ENCODE measurements at places on chromosomes 5 and 9.

DNA sequence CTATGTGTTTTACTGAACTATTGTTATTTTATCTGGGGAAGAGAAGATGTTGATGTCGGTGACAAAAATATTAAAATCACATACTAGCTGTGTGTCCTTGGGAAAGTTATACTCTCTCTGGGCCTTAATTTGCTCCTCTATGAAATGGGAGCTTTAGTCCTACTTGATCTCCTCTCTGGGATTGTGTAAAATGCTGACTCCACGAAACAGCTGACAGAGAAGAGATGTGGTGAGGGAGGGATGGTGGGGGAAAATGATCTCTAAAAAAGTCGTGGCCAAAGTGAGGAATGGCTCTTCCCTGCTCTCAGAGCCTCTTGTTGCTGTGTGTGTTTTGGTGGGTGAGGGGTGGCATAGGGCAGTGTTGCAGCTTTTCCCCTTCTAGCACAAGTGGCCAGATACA lies 173.7 kb downstream of the MELK start:
- no peak for DNase-seq

GRCh38 chr9:127961613-127962155 lies 19.1 kb downstream of the EEIG1 start:
- DNase-seq = no peak

DNA sequence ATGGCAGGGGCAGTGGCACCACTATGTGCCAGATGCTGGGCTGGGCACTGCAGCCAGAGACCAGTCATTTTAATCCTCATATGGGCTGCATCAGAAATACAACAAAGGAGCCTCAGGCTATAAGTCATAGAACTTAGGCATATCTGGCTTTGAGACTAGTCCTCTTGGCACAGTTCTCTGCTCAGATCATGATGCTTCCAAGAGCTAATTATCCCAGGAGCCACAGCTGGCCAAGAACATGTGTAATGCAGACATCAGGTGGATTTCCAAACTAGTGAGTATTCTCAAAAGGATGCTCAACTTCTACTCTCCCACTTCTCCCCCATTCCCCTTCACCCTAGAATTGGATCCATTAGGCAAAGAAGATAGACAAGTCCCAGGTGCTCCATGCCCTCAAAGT lies 562.2 kb upstream of the TRPC7 start:
- no peak for DNase-seq

DNA sequence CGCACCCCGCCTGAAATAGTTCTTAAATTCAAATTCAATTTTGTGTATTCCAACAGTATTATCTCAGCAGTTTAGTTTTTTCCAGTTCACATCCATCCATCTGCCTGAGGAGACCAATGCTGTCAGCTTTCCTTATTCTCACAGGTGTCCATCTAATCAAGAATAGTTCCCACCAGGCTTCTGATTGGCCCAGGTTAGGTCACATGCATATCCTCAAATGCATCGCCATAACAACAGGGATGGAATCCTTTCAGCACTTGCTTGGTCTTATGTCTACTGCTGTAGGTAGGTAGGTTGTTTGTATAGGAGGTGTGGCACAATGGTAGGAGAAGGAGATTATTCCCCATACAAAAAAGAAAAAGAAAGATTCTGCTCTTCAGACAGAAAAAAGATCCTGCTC lies 91.2 kb downstream of the UBE2R2 start:
- DNase-seq = no peak

GRCh38 chr5:33315189-33315588 lies 125.6 kb upstream of the TARS1 start:
- no peak for DNase-seq

DNA sequence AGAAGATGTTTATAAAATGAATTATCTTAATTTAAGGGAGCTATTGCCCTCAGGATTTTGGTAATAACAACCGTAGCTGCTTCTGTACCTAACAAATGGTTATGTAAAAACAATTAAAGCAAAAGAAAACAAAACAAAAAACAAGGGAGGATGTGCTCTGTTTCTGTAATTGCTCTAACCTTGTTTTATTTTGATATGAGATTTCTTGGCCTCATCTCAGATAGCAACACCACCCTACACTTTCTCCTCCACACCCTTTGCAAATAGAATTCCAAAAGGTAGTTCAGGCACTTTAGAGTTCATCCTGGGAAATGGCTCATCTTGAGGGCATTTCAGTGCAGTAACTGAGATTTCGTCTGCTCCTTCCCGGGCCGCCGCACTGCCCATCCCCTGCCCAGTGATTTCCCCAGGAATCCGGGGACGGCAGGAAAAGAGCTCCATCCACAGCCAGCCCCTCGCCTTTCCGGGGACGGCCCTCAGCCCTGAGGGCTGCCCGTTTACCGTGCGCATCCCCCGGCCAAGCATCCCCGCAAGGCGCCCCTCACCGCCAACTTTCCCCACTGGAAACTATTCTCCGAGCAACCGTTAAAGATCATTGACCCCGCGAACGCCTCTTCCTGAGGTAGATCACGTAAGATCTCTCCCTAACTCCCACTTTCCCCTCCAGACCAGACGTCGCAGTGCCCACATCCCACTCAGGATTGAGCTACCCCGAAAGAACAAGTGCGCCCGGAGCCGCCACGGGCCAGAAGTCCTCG lies 1.2 kb downstream of the FNBP1 start:
- DNase-seq = no peak

- peak; percentile 30 for DNase-seq
Observed at GRCh38 chr5:126656401-126657007, 55.8 kb downstream of the PHAX start.

DNA sequence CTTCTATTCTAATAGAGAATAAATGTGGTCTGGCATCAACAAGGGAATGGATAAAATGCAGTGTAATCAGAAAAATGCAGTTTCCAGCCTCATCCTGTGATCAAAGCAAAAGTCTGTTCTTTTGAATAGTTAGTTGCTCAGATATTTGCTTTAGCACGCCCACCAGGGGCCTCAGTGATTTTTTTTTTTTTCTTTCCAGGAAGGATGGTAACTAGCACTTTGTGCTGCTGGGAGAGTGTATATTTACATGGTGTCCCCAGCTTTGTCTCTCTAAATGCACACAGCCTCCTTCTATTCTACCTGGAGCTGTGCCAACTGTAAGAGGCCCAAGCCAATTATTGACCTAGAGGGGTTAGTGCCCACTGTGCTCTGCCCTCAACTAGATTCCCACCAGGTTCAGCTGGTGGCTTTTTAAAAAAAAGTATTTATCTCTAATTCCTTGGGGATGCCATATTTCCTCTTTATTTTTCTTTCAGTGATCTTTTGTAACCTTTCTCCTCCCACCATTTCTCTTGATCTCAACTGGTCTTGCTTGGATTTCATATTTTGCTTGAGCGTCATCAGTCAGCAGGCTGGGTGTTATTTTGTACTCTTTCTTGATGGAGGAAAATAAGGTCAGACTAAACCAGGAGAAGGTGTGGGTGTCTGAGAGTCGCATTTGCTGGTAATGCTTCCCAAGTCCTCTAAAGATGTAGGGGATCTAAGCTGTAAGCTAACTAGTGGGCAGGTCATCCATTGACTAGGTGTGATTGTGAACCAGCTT lies 193.0 kb upstream of the C9orf72 start:
- no peak for DNase-seq

GRCh38 chr5:65821966-65822365 lies 100.0 kb downstream of the NLN start:
- no peak for DNase-seq

DNA sequence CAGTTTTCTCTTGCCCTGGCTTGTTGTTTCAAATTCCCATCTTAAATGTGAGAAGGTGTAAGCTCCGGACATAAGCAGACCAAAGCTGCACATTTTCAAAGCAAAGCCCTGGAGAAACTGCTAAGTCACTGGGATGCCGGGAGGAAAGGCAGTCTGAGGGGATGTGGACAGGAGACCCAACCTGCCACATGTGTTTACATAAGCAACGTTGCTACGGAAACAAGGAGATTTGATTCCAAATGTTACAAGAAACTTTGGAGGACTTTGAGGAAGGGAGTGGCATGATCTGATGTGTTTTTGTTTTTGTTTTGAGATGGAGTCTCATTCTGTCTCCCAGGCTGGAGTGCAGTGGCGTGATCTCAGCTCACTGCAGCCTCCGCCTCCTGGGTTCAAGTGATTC lies 25.7 kb upstream of the INSYN2B start:
- DNase-seq = no peak

GRCh38 chr5:135221696-135222095 lies 177.3 kb downstream of the MACROH2A1 start:
- DNase-seq = no peak

DNA sequence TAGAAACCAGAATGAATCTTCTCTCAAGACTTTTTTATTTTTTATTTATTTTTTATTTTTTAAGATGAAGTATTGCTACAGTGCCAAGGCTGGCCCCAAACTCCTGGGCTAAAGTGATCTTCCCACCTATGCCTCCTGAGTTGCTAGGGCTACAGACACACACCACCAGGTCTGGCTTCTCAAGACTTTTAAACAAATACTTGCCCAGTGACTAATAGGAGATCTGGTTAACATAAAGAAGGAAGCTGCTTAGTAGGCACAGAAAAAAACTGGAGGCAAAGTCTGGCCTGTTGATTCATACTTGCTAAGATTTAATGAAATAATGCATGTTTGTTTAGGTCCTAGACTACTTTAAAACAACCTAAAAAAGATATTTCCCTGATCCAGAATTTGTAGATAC lies 43.8 kb downstream of the SLC38A9 start:
- DNase-seq = peak; percentile 52

DNA sequence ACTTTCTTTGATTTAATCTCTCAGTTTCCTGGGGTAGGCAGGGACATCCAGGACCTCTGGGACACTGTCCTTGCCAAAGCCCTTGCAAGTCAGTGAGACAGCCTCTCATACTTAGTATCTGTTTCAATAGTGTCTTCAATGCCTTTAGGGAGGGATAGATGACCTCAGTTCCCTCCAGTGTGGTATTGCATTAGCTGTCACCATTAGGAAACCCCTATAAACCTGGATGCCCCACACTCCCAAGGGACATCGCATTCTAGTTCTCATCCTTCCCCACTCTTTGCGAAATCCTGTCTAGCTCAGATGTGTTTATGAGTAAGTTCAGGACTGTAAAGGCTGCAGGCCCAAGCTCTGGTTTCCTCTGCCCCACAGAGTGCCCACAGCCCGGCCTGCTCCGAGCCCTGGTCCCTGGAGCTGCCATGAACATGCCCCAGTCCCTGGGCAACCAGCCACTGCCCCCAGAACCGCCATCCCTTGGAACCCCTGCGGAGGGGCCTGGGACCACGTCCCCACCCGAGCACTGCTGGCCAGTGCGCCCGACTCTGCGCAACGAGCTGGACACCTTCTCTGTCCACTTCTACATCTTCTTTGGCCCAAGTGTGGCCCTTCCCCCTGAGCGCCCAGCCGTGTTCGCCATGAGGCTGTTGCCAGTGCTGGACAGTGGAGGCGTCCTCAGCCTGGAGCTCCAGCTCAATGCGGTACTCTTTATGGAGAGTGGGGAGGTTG lies 13.2 kb downstream of the TMEM8B start:
- DNase-seq = no peak

DNA sequence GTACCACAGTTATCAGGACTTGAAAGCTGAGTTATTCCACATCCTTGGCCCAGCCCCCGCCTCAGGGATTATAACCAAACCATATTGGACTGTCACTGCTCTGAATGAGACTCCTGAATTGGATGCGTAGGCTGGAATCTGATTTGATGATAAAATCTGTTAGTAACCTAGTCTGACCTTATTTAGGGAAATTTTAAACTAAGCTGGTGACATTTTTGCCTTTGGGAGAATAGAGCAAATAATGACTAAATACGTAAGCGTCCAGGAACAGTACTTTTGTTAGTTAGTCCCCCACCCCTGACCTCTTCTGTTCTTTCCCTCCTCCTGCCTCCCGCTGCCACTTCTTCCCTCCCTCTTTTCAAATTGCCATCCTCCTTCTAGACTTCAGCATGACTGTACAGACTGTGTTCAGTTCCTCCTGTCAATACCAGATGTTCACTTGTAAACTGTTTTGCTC lies 92.6 kb downstream of the TLE4 start:
- DNase-seq = no peak

- DNase-seq = no peak
Observed at GRCh38 chr5:926417-927171, 33.9 kb downstream of the TRIP13 start.

GRCh38 chr9:129852579-129852978 lies 17.3 kb downstream of the USP20 start:
- DNase-seq = no peak

- DNase-seq = no peak
Observed at GRCh38 chr5:33034777-33035176, 323.7 kb downstream of the NPR3 start.

DNA sequence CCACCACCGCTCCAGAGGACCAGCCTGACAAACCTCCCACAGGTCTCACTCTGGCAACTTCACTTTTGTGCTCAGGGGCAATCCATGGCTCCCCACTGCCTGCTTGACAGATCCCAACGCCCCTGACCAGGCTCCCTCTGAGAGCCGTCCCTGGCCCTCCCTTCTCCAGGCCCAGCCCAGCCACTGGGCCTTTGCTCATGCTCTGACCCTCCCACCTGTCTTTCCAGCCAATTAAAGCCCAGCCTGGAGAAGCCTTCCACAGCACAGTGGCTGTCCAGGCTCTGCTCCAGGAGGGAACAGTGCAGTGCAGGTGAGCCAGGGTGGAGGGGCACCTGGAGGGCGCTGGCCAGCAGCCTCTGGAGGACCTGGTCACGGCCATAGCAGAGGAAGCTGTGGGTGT lies 3.3 kb downstream of the ENTPD2 start:
- DNase-seq = no peak

- DNase-seq = no peak
Observed at GRCh38 chr9:114002271-114002985, 75.7 kb downstream of the AMBP start.

GRCh38 chr5:44358421-44358820 lies 30.8 kb downstream of the FGF10 start:
- DNase-seq = no peak

DNA sequence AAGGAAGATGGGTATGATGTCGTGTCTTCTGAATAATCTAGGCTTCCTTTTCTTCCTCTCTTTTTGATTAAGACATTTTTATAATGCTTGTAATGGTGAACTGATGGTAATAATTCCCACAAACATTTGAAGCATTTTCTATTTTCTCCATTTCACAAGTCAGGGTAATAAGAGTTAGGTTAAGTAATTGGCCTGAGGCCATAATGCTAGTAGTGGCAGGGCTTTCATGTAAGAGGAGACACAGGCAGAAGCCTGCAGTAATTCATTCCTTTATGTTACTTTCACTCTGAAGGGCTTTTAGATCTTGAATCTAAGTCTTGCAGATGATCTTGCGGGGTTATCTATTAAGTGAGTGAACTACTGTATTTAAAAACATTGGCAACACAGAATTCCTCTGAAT lies 374.9 kb downstream of the MAT2B start:
- no peak for DNase-seq

GRCh38 chr5:149278451-149279210 lies 7.0 kb downstream of the AFAP1L1 start:
- DNase-seq = no peak

GRCh38 chr5:76326577-76327302 lies 76.3 kb upstream of the IQGAP2 start:
- DNase-seq = no peak

DNA sequence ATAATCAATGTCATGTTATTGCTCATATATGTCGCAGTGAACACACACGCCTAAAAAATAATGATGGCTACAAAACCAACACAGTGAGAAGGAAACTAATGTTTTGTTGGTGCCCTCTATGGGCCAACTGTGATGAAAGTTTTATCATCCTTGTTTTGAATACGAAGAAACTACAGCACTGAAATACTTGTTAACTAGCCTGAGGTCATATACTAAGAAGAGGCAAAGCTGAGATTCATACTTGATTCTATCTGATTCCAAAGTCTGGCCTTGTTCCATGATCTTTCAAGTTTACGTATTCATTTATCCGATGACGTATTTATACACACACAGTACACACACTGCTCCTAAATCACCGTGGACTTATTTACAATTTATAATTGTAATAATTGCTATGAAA lies 16.1 kb upstream of the DRD1 start:
- DNase-seq = no peak
